Neural cell (in vitro differentiated cells): ENCODE measurements at places on chromosomes 11 and 22. TPM values are rescaled to one million over a fixed set of nuclear protein-coding genes. Genes with fewer than 3 reads are reported as not detected.

NAALADL1 gene
- not detected in 2 replicates for polyA plus RNA-seq

ST14 gene
- polyA plus RNA-seq: not detected in 2 replicates

MUC6 gene
- polyA plus RNA-seq: not detected in 2 replicates

OR51D1 gene
- not detected in 2 replicates for polyA plus RNA-seq

LRRC32 gene
- polyA plus RNA-seq: not detected in 2 replicates

P2RX3 gene
- not detected in 2 replicates for polyA plus RNA-seq

LARGE2 gene
- not detected in 2 replicates for polyA plus RNA-seq

ANO5 gene
- 2.8 and 3.6 TPM in 2 replicates for polyA plus RNA-seq

NXPE1 gene
- polyA plus RNA-seq: not detected in 2 replicates

SLC22A25 gene
- polyA plus RNA-seq: not detected in 2 replicates

C1QTNF4 gene
- polyA plus RNA-seq: 16.4 and 17.5 TPM in 2 replicates

SHISAL1 gene
- polyA plus RNA-seq: 15.4 and 21.6 TPM in 2 replicates

GLYAT gene
- polyA plus RNA-seq: not detected in 2 replicates

IL17REL gene
- not detected in 2 replicates for polyA plus RNA-seq

MYBPC3 gene
- polyA plus RNA-seq: not detected in 2 replicates

RFPL1 gene
- not detected in 2 replicates for polyA plus RNA-seq

MS4A3 gene
- polyA plus RNA-seq: not detected in 2 replicates

MEI1 gene
- polyA plus RNA-seq: 0.34 TPM in 1 of 2 replicates, not detected in the other

OR10D3 gene
- polyA plus RNA-seq: not detected in 2 replicates

SLC25A18 gene
- 0.28 TPM in 1 of 2 replicates, not detected in the other for polyA plus RNA-seq

LIF gene
- polyA plus RNA-seq: 0.05 TPM in 1 of 2 replicates, not detected in the other
